ENCODE measurements at places on chromosomes 11 and 22.

DNA sequence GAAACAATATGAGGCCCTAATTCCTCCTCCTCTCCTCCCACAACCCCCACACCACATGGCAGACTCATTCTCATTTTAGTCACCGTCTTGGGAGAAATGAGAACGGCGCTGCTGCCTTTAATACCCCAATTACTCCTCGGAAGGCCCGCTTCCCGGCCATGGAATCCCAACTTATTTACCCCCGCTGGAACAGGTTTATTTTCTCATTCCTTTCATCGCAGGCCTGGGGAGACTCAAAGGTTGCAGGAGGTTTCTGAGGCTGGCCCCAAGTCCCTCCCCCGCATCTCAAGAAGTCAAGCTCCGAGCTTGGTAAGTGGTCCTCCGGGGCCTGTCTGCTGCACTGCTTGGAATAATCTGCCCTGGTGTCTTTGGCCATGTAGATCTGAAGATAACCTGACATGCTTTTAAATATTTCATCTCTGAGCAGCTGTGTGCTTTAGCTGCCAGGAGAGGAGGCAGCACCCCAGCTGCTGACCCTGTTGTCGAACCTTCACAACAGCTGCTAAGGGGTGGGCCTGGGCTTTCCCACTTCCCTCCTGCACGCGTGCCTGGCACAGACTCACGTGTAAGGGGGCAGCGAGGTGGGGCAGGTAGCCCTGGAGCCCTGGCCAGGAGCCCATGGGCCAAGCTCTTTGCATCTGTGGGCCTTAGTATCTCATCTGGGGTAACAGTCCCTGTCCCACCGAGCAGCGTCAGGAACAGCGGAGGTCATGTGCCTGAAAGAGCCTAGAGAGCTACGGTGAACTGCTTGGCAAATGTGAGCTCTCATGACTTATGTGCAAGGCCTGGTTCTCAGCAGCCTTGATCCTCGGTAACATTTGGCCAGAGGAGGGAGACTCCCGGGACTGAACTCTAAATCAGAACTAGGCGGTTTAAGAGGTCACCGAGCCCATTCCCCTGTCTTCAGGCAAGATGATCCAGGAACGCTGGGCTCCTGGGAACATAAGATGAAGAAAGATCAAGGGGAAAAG lies 164.6 kb downstream of the ST3GAL4 start:
- DNase-seq, result no peak

DNA sequence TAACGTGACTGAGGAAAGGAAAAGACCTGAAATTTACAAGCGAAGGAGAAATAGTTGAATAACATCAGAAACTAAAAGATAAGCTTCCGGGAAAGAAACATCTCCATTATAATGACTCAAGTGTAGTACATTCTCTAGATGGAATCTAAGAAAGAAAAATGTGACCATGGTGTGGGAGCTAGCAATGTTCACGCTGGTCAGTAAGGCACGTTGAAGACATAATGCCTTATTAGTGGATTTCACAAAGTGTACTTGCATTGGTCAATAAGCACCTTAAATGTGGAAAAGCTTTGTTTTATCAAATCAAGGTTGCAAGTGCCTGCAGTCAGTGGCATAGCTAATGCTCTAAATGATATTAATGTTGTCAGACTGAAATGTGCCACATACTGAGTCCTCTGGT lies 2.8 kb upstream of the LARGE1 start:
- DNase-seq, result no peak

GRCh38 chr11:5284637-5285036 lies 14.9 kb upstream of the HBE1 start:
- DNase-seq, result no peak

- no peak for DNase-seq
These were observed 21.8 kb downstream of the NUMA1 start for GRCh38 chr11:72058416-72059034.

DNA sequence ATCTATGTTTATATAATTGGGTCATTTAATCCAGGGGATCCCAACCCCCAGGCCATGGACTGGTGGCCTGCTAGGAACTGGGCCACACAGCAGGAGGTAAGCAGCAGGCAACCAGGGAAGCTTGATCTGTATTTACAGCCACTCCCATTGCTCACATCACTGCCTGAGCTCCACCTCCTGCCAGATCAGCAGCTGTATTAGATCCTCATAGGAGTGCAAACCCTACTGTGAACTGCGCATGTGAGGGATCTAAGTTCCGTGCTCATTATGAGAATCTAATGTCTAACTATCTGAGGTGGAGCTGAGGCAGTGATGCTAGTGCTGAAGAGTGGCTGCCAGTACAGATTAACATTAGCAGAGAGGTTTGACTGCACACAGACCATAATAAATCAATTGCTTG lies 32.8 kb downstream of the MS4A2 start:
- no peak for DNase-seq

- DNase-seq, result peak; percentile 31
These were observed 913 bp downstream of the ZNHIT2 start for GRCh38 chr11:65116370-65117205.

GRCh38 chr11:104956528-104956927 lies 11.8 kb downstream of the CASP4 start:
- no peak for DNase-seq

DNA sequence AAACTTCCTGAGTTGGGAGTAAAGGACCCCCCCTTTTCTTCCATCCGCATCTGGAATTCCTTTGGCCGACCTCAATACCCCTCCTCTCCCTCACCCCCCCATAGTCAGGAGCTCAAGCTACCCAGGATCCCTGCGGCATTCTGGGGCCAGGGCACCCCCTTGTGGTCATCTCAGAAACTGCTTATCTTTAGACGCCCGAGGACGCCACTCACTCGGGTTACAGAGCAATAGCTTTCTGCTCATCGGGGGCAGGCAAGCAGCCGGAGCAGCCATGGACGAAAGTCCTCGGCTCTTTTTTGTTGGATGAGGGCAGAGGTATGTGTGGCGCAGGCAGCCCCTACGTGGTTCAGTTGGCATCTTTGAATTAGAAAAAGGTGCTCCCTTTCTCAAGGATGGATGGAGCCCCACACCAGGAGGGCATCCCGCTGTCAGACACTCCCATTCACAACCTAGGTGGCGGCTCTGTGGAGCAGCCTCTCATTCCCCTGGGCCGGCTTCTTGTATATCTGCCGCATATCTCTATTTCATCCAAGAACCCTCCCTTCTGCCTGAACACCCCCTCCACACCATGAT lies 2.3 kb downstream of the C1QTNF5 start:
- peak; percentile 25 for DNase-seq

DNA sequence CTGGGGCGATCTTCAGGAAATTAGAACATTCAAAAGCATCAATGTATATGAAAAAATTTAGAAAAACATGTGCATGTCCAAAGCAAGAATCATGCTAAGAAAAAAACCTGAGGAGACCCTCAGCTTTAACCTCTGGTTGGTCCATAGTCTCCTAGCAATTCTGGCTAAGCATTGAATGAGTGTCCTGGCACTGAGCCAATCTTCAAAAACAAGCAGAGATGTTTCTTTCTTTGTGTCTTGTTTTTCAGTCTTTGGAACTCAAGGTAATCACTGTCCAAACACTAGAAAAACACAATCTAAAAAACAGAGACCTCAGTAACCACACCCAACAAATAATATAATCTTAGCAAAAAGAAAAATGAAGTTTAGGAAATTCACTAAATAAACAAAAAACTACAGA lies 205.4 kb upstream of the CARD18 start:
- no peak for DNase-seq

DNA sequence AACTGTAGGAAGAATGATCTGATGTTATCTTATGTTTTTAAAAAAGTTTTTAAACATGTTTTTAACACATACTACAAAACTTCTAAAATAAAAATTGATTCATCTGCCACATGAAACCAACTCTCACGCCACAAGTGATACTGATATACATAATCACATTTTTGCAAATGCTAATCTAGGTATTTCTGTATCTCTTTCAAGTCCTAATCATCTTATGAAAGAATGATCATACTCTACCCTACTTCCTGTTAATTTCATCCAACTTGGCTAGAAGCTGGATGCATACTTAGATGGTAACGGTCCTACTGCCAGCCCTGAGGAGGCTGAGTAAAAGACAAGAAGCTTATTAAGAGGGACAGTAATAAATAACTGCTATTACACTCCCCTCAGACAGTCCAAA lies 19.2 kb downstream of the THAP12 start:
- DNase-seq, result no peak

DNA sequence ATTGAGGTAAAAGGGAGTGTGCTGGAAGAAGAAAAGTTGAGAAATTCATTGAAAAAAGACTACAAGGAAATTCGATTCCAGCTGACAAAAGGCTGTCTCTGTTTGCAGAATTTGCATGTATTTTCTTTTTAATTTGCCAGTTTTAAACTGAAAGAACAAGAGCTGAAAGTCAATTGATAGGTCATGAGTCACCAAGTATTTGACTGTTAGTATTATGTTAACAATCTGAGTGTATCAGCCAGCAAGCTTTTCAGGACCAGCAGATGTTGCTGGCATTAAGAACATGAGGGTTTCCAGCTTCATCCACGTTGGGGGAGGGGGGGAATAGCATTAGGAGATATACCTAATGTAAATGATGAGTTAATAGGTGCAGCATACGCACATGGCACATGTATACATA lies 726.7 kb downstream of the METTL15 start:
- DNase-seq, result no peak

DNA sequence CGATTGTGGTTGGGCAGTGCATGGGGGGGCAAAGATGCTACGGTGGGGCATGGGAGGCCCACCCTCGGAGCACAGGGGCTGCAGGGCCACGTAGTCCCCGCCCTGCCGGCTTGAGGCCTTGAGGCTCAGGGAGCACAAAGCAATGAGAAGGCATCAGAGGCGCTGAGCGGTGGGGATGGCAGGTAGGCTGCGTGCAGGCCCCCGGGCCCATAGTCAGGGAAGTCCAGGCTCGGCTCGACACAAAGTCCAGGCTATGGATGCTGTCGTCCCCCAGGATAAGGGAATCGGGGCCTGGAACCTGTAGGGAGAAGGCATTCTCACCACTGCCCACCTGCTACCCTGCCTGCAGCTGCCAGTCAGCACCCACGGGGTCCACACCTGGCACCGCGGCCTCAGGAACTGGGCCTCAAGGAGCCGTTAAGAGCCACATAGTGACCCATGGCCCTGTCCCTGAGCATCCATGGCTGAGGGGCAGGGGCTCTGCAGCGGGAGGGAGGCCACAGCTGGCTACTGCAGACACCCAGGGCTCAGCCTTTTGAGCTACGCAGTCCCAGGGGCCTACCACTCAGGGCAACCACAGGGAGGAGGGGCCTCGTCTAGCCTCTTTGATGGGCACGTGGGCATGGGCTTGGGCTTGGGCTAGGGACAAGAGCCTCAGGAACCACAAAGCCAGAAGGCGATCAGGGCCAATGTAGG lies 179.7 kb downstream of the IGLL1 start:
- no peak for DNase-seq

GRCh38 chr11:11660363-11660740 lies 38.5 kb upstream of the GALNT18 start:
- DNase-seq, result no peak

- no peak for DNase-seq
These were observed 10.7 kb upstream of the MRGPRX2 start for GRCh38 chr11:19071255-19071654.

DNA sequence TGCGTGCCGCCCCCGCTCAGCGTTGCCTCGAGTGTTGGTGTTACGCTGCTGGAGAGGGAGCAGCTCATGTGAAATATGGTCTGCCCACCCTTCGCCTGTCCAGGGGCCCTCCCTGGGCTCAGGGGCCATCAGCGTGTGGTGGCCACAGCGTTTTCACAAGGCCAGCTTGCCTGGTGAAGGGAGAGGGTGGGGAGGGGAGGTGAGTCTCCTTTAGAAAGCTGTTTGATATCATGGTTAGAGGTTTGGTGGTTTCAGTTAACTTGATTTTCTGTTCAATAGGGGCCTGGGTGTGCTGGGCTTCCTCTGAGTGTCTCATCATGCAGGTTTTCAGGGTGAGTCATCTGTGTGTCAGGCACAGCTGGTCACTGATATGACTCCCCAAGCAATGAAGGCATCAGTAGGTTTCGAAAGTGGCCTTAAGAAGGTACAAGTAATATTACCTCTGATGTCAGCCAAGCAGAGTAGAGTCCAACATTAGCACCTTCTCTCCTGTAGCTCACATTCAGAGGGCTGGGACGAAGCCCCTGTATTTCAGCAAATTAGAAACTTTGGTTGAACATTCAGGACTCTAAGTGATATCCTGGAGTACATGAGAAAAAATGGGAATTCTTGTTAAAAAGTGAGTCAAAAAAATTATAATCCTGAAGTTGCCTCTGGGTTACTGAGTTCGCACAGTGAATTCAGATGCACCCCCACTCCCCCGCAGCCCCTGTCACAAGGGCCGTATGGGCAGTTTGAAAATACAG lies 172.5 kb downstream of the TBC1D22A start:
- DNase-seq, result no peak

DNA sequence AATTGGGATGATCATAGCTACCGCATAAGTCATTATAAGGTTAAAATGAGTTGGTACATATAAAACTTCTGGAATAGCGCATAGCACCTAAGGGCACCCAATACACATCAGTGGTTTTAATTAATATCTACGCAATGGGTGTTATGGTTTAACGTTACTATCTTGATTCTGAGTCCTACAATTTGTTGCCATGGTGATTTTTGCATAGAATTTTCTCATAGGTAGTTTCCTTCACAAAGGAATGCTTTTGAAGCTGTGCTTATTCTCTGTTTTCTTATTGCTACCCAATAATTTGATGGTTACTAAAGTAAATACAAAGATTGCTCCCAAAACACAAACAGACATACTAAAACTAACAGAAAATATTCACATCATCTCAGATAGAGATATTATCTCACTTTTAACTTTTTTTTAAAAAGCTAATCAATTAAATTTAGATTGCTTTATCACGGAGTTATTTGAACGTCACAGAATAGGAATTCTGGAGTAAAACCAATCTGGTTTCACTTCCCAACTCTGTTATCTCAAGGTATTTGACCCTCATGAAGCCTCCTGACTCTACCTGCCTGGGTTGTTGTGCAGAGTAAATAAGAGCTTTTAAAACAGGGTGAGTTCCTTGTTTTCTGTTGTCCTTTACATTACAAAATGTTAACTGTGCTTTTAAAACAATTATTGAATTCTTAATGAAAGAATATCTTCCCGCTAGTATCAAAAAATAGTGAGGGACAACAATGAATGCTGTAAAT lies 635.5 kb upstream of the CCDC90B start:
- DNase-seq, result no peak

GRCh38 chr22:50076646-50077535 lies 8.3 kb downstream of the MLC1 start:
- no peak for DNase-seq

- no peak for DNase-seq
These were observed 9.3 kb downstream of the PRDM11 start for GRCh38 chr11:45155627-45156180.

DNA sequence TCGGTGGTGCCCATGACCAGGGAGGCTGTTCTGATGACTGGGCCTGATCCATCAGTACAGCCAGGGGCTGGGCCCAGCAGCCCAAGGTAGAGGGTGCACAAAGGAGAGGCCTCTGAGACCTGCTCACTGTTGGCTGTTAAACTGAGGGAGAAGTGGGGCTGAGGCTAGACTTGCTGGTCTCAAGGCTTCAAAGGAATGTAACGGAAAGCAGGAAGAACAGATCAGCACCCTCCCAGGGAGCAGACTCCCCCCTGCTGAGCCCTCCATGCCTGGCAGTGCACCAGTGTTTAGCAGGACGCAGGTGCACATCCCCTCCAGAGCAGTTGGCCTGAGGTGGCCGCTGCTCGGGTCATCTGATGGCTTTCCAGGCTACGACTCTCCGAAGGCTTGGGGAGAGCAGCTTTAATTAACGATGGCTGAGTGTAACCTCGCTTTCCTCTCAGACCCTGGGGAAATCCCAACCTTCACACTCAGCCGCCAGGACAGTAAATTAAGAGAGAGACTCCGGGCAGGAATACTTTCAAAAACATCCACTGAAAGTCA lies 255.7 kb upstream of the NARS2 start:
- no peak for DNase-seq
